ENCODE measurements at places on chromosomes 16 and 17.

GRCh38 chr16:10226141-10226986 lies 44.1 kb upstream of the GRIN2A start:
- DNase-seq: no peak

GRCh38 chr17:1899403-1900000 lies 69.7 kb downstream of the RPA1 start:
- no peak for DNase-seq

DNA sequence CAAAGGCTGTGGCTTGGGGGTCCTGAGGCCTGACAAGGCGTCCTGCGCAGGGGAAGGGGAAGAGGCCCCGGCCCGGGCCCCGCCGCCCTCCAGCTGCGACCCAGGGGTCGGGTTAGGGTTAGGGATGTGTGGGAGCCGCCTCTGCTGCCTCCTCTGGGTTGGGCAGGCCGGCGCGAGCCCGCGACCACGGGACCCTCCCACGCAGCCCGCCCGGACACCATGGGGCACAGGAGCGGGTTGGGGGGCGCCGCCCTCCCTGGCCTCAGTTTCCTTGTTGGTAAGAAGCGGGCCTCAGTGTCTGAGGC lies 386 bp downstream of the CIAO3 start:
- no peak for DNase-seq

DNA sequence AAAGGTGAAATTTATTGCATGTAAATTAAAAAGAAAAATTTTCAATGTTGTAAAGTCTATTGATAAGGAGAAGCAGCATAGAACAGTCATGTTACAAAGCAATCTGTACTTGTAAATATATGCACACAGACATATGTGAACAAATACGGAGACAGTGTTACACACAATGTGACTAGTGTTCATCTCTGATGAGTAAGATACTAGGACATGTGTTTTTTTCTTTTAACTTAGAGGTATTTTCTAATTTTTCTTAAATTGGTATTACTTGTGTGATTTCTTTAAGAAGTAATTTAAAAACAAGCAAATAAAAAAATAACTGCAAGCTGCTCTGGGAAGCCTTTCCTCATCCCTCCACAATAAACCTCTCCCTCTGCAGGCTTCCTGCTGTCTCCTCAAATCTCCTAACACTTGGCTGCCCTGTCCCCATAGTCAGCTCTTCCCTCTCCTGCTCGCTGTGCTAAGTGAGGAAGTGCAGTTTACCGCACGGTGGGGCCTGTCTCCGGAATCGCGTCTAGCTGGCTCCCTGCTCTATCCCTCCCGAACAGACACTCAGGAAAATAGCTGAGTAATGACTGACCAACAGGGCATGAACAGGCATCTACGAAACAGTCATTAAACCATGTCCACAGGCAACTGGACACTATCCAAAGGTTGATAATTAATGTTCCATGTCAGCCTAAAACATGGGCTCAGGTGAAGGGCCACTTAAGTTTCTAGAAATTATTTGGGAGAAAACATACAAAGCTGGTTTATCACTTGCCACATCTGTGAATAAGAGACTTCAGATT lies 35.9 kb downstream of the CMTM4 start:
- peak; percentile 84 for DNase-seq

DNA sequence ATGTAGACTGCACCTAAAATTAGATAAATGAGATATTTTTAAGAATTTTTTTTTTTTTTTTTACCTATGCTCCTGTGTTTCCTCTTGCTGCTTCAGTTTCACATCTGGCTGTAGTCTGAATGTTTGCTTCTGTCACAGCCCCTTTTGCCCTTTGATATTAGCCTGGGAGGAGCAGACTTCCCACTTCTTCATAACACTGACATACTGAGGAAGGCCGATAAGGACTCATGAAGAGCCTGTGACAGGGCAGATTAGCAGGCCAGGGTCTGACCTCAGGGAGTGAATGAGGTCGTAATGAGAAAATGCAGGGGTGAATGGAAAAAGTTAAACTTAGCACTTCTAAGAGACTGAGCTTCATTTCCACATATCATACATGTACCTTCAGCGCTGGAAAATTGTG lies at the start of gene SLFN14:
TSS of gene SLFN14 (minus strand) at position 117 of the 400 bp plus-strand sequence. CDS start 2,757 bp downstream, outside the sequence.
- no peak for DNase-seq

DNA sequence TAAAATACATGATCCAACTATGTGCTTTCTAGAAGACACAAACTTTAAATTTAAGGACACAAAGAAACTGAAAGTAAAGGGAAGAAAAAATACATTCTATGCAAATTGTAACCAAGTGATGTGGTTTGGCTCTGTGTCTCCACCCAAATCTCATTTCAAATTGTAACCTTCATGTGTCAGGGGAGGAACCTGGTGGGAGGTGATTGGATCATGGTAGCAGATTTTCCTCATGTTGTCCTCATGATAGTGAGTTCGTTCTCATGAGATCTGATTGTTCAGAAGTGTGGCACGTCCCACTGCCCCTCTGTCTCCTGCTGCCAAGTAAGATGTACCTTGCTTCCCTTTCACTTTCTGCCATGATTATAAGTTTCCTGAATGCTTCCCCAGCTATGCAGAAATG lies 15.0 kb downstream of the OR1A1 start:
- no peak for DNase-seq

DNA sequence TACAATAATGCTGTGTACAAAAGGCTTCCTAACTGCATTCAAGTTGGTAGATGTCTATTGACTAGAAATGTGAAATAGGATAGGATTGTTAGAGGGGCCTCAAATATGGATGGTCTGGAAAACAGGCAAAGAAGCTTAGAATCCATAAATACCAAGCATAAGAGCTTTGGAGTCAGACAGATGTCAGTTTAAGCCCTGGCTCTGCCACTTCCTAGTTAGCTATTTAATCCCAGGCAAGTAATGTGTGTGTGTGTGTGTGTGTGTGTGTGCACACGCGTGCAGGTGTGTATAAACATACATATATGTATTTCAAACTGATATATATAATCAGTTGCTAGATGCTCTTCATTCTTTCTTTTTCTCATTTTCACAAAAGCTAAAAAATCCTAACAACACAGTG lies 66.7 kb downstream of the MMD start:
- DNase-seq: no peak

GRCh38 chr16:22053921-22054341 lies 38.4 kb upstream of the VWA3A start:
- DNase-seq: no peak

DNA sequence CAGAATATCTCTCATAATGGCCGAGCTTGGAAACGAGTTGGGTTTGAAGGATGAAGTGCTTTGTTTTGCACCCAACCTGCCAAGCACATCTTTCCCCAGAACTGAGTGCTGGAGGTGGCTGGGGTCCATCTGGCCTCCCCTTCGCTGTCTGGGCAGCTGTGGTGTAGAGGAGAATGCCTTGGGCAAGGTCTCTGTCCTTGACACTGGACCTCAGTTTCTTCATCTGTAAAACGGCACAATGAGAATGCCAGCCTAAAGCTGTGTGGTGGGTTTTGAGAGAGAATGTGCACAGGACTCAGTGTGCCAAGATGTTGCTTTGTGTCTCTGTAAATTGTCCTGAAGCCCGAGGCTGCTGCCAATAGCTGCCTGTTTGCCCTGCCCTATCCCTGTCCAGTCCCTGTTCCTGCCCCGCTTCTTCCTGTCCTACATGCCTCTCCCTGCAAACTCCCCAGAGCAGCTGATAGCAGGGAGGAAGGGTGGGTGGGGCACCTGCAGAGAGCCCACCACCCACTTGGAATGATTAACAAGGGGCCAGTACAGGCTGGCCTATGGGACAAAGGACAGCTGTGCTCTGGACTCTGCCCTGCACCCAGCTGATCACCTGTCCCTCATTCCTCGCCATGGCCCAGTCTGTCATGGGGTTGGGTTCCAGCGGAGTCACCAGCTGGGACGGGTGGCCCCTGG lies 15.3 kb downstream of the LASP1 start:
- DNase-seq: no peak

- DNase-seq: no peak
Observed at GRCh38 chr16:67248401-67249177, at the start of gene SLC9A5. TSS of gene SLC9A5 (plus strand) at chr16:67248979. CDS start at chr16:67249015, 36 bp downstream.

DNA sequence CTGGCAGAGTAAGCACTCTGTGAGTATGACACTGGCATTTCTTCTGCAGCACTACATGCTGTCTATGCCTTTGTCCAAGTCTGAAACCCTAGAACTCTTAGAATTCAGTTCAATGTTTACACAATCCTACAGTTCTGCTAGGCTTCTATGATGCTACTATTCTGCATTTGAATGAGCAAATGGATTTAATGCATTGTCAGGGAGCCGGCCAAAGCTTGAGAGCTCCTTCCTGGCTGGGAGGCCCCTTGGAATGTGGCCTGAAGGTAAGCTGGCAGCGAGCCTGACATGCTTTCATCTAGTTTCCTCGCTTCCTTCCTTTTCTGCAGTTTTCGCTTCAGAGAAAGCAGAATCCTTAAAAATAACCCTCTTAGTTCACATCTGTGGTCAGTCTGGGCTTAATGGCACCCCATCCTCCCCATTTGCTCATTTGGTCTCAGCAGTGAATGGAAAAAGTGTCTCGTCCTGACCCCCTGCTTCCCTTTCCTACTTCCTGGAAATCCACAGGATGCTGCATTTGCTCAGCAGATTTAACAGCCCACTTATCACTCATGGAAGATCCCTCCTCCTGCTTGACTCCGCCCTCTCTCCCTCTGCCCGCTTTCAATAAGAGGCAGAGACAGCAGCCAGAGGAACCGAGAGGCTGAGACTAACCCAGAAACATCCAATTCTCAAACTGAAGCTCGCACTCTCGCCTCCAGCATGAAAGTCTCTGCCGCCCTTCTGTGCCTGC lies at the start of gene CCL2:
TSS of gene CCL2 (plus strand) at position 635 of the 730 bp plus-strand sequence. CDS start at position 700, 65 bp downstream.
- peak; percentile 53 for DNase-seq

DNA sequence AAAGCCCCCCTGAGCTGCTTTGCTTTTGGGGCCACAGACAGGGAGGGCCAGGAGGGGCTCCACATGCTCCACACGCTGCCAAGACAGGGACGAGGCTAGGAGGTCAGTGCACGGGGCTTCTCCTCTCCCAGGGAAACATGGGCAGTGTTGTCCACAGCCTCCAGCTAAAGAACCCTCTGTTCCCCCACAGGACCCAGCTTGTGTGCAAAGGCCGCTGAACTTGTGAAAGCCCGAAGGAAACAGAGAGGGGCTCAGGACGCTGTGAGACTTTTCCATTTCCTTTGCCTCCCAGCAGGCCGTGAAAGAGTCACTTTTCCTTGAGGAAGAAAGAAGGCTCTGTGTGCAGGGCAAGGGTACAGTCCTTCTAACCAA lies 9.7 kb downstream of the CDRT4 start:
- DNase-seq: no peak

GRCh38 chr16:54977211-54977610 lies 46.5 kb downstream of the IRX5 start:
- no peak for DNase-seq

- no peak for DNase-seq
Observed at GRCh38 chr16:27220120-27220519, 16.8 kb downstream of the KDM8 start.

- no peak for DNase-seq
Observed at GRCh38 chr17:43860077-43860725, 13.2 kb downstream of the CD300LG start.

GRCh38 chr17:73337330-73337710 lies 25.5 kb upstream of the CDC42EP4 start:
- no peak for DNase-seq

- no peak for DNase-seq
Observed at GRCh38 chr16:48157302-48157701, 1.5 kb upstream of the ABCC12 start.

DNA sequence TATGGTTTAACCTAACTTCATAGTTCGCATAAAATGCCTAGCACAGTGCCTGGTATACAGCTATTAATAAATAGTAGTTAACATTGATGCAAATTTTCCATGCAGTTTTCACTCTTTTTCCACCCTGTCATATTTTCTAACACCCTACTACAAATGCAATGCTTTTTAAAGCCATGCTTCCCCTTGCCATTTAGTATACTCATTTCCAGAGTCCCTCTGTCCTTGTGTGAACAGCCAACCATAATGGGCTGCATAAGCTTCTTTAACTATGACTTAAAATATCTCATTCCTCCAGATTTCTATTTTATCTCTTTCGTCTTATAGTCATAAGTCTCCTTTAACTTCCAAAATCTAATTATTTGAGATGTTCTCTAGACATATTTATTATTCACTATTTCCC lies 284.1 kb downstream of the GRIN2A start:
- no peak for DNase-seq

DNA sequence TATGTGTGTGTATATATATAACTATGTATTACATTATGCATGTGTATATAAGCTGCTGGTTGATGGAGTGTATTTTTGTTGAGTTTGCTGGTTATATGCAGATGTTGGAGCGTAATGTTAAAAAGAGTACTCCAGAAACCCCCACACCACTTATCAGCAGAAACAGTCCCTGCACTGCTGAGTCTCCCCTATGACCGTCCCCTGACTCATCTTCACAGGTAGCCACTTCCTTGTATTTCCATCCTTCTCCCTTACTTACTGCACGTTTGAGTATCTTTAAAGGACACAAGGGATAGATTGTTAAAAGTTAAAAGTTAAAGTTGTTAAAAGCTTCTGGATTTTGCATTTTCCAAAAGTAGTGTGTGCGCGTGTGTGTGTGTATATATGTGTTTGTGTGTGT lies 853.9 kb upstream of the EEF2KMT start:
- no peak for DNase-seq

GRCh38 chr17:58534901-58535421 lies 20.5 kb upstream of the MTMR4 start:
- peak; percentile 53 for DNase-seq

DNA sequence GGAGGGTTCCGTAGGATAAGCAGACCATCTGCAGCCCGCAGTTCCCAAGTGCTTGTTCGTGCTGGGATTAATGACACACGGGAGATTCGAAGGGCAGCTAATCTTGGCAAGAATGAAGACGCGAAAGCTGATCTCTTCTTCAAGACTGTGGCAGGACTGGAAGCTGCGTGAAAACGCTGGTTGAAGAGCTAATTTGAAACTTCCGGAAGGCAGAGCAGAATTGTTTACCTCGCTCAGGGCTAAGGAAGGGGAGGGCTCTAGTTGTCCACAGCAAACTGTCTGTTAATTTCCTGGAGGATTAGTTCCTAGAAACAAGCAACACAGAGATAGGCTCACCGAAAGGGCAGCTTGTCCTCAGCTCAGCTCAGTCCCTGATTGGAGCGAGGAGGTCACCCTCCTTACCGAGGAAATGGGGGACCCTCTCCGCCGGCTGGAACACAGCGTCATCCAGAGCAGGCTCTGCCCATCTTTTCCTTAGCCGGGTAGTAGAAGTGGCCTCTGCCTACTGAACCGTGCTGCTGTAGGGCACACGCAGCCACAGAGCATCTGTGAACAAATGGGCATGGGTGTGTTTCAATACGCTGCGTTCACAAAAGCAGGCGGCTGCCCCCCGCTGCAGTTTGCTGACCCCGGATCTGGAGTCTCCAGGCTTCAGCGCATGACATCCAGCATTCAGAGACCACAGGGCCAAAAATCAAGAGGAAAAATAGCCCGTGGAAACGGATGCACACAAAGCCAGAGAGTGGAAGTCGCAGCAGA lies 16.7 kb upstream of the BAIAP2 start:
- no peak for DNase-seq

- DNase-seq: no peak
Observed at GRCh38 chr16:66354034-66354909, 12.2 kb upstream of the CDH5 start.

GRCh38 chr17:65888649-65889048 lies 303.3 kb downstream of the CEP112 start:
- DNase-seq: peak; percentile 20

Measured in brain microvascular endothelial cell (primary cell).